D721Med (cell line): ENCODE measurements at places on chromosomes 16 and 17.
A peak's percentile ranks its signal among the peaks of the same experiment; 100 is the strongest.

DNA sequence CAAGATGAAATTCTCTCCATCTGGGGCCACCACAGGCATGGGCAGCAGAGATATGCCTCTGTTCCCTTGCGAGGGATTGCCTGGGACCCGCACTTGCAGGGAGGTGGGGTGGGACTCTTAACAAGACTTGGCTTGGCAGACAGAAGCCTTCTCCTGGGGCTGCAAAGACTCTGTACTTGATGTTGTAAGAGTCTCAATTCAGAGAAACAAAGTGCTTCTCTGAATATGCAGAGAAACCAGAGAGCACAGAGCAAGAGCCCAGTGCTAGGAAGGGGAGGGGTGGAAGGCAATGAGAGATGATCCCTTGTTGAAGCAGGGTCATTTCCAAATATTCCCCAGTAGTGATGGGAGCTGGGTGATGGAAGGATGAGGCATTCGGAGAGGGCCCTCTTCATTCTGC is 2.2 kb downstream of the MMP28 start:
- DNase-seq = no peak

DNA sequence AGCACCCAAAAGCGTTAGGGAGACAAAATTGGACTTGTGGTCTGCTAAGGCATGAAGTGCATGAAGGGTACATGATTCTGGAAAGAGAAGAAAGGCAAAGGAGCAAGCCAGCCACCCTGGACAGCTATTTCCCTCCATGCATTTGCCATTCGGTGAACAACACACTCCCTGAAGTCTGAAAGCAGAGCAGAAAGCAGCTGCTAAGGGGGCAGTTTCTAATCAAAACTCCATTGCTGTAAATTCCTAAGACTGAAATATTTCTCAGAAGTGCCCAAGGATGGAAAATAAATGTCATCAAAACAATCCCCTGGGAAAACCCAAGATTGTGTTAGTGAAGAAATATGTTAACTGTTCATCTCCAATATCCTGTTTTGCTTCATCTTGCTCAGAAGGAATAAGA is 44.3 kb downstream of the PMP22 start:
- no peak for DNase-seq

- DNase-seq = no peak
Measured at GRCh38 chr16:80546249-80546648, 5.5 kb downstream of the DYNLRB2 start.

- DNase-seq = peak; percentile 62
Measured at GRCh38 chr16:67326472-67327309, at the start of the genes KCTD19 and LRRC36. KCTD19 (minus strand) TSS chr16:67326741; CDS start chr16:67326707, 34 bp downstream. LRRC36 (plus strand) TSS chr16:67326815; CDS start chr16:67326863, 48 bp downstream.

- no peak for DNase-seq
Measured at GRCh38 chr16:72743011-72743761, 304.7 kb downstream of the ZFHX3 start.

DNA sequence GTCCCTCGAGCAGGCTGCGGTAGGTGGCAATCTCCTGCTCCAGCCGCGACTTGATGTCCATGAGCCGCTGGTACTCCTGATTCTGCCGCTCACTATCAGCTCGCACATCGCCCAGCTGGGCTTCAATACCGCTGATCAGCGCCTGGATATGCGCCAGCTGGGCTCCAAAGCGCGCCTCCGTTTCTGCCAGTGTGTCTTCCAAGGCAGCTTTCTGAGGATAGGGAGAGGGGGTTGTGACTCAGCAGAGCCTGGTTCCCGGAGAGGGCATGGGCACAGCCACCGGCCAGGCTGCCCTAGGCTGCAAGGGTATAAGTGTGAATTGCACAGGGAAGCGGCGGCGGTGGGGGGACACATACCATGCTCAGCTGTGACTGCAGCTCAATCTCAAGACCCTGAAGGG is 4.3 kb downstream of the KRT19 start:
- DNase-seq = no peak

DNA sequence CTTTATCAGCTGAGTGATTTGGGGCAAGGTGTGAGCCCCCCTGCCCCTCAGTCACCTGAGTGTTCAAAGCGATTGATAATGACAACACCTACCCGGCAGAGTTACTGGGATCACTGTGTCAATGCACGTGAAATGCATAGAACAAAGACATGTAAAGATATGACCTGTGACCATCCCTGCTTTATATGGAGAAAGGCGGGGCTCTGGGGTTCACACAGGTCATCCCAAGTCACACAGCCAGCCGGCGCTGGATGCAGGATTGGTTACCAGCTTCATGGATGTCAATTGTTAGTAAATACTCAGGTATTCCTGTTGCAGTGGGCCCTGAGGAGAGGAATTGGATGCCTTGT is 64.4 kb downstream of the CRISPLD2 start:
- DNase-seq = no peak

DNA sequence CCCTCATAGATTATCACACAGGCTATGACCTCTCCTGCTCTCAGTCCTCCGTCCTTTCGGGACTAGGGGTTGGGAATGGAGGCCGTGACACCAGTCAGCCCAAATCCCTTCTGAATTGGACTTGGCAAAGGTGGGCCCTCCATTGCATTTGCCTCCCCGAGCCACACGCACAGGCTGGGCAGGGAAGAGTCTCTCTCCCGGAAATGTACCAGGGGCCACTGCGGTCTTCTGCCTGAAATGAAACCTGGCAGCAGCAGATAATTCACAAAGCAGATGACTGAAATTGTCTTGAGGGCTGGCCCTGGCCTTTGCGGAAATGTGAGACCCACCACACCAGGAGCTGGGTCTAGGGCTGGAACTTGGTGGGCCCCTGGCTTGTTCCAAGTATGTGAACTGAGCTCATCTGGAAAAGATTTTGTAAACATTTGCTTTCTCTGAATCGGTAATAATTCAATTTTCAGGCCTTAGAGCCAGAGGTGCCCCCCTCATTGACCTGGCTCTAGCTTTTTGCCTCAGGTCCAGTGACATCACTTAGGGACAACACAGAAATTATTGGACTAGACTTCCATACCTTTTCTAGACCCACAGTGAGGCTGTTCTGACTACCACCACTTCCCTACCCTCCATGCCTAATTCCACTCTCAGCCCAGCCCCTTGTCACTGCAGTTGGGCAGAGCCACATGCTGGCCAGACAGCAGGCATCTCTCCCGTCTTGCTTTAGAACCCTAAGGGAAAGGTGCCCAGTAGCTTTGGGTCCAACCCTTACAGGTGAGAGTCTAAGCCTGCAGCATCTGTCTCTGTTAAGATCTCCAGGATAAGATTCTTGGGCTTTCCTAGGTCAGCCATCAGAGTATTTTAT is 75.2 kb downstream of the CCDC182 start:
- DNase-seq = no peak

DNA sequence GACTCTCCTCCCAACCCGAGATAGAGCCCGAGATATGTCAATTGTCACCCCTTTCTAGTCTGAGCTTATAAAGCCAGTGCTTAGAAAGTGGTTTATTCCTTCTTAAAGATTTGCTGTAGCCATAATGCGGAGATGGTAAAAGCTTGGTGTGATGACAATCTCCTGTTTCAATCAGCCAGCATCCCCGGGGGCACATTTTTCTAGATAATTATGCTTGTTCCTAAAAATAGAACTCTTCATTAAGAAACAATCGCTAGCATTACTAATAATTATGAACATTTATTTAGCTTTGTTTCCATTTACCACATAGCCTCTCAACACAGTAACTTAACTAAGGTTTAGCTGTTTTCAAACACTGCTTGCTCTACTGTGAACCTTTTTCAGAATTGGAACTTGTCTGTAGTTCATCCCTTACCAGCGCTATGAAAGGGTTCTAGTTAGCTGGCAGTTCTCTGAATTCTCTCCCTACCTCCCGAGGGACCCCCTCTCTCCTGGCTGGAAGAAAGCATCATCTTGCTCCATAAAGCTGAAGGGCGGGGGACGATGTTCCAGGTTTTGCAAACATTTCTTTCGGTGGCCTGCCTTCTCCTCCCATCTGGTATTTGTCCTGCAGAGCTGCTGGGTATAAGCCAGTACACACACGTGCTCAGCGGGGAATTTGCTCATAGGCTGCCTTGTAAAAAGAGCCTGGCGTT is 922 bp upstream of the MRPL58 start:
- DNase-seq = peak; percentile 11

- DNase-seq = no peak
Measured at GRCh38 chr16:24174504-24174903, 81.6 kb upstream of the CACNG3 start.

- DNase-seq = no peak
Measured at GRCh38 chr16:78684655-78685375, 585.4 kb downstream of the WWOX start.

DNA sequence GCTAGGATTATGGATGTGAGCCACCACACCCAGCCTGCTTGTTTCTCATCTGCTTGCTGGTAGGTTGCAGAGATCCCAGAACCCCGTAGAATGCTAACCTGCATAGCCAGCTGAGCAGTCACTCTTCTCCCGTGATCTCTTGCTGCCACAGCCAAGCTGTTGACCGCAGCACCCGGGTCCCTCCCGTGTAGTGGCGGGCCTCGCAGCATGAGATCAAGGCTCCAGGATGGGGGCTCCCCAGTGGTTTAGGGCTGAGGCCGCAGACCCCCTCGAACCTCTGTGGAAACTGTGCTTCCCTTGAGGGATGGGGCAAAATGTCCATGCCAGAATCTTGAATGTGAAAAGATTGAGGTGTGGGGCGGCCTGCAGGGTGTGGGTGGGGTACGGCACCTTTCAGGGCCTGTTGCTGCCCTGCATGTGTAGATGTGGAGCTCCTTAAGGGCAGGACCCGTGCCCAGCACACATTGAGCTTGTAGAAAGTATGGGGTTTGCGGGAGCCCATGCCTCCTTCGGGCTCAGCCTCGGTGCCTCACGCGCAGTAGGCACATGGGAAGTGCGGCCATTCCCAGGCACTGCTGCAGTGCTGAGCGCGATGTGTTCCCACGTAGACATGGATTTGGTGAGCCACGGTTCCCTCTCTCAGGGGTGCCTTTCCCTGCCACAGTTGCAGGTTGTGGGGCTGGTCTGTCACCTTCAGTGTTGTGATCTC is 99.9 kb downstream of the BANP start:
- DNase-seq = no peak

DNA sequence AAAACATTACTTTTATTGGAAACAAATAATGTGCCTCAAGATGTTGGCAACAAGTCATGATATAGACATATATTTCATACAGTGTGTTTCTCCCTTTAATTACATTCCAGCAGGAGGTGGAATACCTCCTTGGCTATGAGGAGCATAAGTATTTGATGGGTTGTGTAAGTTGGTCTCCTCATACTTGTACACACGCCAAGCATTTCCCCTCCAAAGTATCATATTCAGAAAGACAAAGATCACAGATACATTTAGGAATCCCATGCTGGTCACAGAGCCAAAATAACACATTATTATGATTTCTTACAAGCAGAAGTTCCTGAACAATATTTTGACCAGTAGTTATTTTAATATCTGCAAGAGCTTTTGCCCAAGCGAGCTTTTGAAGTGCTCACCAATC is 57.8 kb downstream of the WSB1 start:
- no peak for DNase-seq

GRCh38 chr16:54066451-54067105 is 220.0 kb downstream of the IRX3 start:
- no peak for DNase-seq

- DNase-seq = no peak
Measured at GRCh38 chr17:34371405-34372100, 8.5 kb upstream of the CCL1 start.

DNA sequence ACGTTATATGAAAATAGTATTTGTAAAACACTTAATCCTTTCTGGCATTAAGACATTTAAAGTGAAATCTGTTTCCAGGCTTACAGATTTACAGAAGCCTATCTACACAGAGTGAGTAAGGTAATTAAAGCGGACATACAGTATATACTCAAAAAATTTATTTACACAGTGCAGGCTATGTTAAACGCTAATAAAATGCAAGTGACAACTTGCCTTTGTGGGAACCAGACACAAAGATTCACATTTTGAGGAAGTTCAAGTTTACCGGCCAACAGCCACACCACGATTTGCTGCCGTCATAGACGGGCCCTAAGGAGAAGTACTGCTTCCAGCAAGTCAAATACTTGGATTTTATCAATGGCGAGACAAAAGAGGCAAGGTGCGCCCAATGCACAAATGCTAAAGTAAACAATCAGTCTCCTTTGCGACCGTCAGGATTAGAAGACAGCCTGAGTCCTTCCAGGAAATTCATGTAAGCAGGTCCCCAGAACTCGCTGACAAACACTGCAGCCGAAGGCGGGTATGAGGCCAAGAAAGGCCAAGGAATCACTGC is 801 bp downstream of the VPS35 start:
- no peak for DNase-seq

- no peak for DNase-seq
Measured at GRCh38 chr16:67944690-67945391, 921 bp upstream of the LCAT start.

DNA sequence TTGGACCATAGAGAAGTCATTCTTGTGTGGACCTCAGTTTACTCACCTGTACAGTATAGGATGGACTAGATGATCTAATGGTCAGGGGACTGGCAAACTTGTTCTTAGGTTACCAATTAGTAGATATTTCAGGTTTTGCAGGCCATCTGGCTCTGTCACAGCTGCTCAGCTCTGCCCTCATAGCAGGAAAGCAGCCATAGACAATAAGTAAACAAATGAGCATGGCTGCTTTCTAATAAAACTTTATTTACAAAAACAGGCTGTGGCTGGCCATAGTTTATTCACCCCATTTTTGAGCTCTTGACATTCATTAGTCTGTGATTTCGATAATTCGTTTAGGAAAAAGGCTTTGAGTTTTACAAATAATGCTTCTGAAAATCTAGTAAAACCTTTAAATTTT is 12.7 kb downstream of the BPTF start:
- DNase-seq = no peak

DNA sequence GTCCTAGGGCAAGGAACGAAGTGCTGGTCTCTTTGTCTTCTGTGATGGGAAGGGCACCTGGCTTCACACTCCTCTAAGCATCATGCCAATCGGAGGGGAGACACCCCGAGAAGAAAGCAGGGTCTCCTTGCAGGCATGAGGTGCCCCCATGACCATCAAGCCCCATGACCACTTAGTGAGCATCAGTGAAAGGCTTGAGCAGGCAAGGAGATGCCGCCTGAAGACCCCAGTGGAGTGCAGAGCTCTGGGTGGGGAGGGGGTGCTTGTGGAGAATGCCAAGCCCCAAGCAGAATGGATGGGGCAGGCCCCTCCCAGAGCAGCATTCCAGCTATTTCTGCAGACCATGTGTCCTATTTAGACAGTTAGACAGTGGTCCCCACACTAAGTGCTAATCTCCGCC is 232.7 kb upstream of the TNRC6C start:
- DNase-seq = no peak

- DNase-seq = peak; percentile 86
Measured at GRCh38 chr17:57636985-57637665, 108.0 kb downstream of the CCDC182 start.

GRCh38 chr17:4033751-4034251 is 69.6 kb upstream of the ATP2A3 start:
- no peak for DNase-seq

GRCh38 chr16:22318690-22319358 is 21.6 kb downstream of the POLR3E start:
- DNase-seq = no peak

DNA sequence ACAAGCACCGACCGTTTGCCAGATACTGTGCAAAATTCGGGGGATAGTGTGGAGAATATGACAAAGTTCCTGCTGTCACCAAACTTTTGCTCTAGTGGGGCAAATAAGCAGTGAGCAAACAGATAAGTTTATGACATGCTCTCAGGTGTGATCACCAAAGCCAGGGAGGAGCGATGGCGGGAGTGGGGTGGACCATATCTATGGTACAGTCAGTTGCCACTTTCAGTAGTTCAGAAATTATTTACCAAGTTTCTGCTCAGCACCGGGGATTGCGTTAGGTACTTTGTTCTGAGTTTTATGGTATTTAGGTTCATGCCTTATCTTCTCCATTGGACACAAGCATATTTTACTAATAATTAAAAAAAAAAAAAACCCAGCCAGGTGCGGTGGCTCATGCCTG is 11.9 kb downstream of the MSI2 start:
- DNase-seq = no peak

- DNase-seq = no peak
Measured at GRCh38 chr17:15918661-15919259, 26.2 kb upstream of the ADORA2B start.
